Right atrium auricular region (tissue), 2 donors: ENCODE measurements at places on chromosomes 16 and 17. TPM values are rescaled to one million over a fixed set of nuclear protein-coding genes. Genes with fewer than 3 reads are reported as not detected.

GRCh38 chr17:68594552-68594951, 6.6 kb downstream of the FAM20A start:
- H3K4me3 ChIP-seq = no peak overlapping the region
- H3K36me3 ChIP-seq = no peaks in the 10 kb centered on the region
- H3K4me1 ChIP-seq = peaks cover 27% of the 10 kb centered on the region
- H3K27ac ChIP-seq = no peak overlapping the region
- H3K27me3 ChIP-seq = no peaks in the 10 kb centered on the region

GRCh38 chr17:65560628-65561451, 608 bp downstream of the AXIN2 start:
- peak overlapping the region; percentile 81 for H3K4me3 ChIP-seq
- DNase-seq = peak; percentile 91
- H3K36me3 ChIP-seq = peaks cover 8% of the 10 kb centered on the region
- H3K27me3 ChIP-seq = no peaks in the 10 kb centered on the region
- H3K4me1 ChIP-seq = no peaks in the 10 kb centered on the region

GRCh38 chr17:10735821-10736220, 6.0 kb upstream of the TMEM220 start:
- H3K4me1 ChIP-seq = no peaks in the 10 kb centered on the region
- no peak overlapping the region for H3K27ac ChIP-seq
- no peaks in the 10 kb centered on the region for H3K36me3 ChIP-seq
- no peaks in the 10 kb centered on the region for H3K27me3 ChIP-seq
- H3K4me3 ChIP-seq = no peak overlapping the region

DNA sequence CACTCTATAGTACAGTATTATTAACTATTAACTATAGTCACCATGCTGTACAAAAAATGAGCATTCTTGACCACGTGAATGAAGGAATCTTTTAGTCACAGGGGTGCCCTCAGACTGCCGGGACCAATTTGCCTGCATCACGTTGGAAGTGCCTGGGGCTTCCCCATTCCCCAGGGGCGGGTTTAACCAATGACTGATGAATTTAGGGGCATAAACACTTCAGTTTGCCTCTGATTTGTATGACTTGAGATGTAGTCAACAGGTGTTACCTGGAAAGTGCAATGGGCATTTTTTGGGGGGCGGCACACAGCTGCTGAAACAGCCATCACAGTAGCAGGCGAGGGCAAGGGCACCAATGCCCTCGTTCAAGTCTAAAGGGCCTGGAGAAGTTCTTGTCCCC, 8.7 kb upstream of the PYY start:
- no peaks in the 10 kb centered on the region for H3K27me3 ChIP-seq

GRCh38 chr17:37211136-37211535, 164.6 kb upstream of the C17orf78 start:
- no peaks in the 10 kb centered on the region for H3K4me1 ChIP-seq
- no peak overlapping the region for H3K4me3 ChIP-seq
- H3K27me3 ChIP-seq = no peaks in the 10 kb centered on the region
- no peak for DNase-seq

The KCNAB3 gene
- total RNA-seq = not detected

The HSPB9 gene
- total RNA-seq = not detected
